Glutamatergic neuron (in vitro differentiated cells): ENCODE measurements at places on chromosomes 6 and 20.

GRCh38 chr6:35419417-35419816 is 32.7 kb upstream of the FANCE start:
- no peak for DNase-seq

DNA sequence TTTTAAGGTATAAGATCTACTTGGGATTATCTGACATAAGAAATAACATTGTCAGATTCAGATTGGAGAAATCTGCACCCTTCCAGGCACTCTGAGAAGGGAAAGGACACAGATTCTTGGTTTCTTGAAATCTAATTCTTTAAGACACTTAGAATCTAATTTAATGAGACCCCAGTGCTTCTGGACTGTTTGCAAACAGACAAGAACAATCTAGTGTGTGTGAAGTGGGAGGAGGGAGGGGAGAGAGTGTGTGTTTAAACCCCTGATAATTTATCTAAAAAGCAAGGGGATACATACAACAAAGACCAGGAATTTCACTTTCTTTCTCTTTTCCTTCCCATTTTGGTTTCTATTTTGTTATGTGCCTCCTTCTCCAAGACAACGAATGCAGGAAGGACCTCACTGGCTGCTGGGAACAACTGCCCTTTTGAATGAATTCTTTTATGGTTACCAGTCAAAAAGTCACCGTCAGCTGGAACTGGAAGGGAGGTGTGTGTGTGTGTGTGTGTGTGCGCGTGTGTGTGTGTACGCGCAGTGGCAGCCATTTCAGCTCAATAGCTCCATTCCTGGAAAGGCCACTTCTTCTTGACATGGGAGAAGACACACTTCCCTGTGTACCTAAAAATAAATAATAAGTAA is 129.4 kb downstream of the BCAS1 start:
- DNase-seq = no peak

DNA sequence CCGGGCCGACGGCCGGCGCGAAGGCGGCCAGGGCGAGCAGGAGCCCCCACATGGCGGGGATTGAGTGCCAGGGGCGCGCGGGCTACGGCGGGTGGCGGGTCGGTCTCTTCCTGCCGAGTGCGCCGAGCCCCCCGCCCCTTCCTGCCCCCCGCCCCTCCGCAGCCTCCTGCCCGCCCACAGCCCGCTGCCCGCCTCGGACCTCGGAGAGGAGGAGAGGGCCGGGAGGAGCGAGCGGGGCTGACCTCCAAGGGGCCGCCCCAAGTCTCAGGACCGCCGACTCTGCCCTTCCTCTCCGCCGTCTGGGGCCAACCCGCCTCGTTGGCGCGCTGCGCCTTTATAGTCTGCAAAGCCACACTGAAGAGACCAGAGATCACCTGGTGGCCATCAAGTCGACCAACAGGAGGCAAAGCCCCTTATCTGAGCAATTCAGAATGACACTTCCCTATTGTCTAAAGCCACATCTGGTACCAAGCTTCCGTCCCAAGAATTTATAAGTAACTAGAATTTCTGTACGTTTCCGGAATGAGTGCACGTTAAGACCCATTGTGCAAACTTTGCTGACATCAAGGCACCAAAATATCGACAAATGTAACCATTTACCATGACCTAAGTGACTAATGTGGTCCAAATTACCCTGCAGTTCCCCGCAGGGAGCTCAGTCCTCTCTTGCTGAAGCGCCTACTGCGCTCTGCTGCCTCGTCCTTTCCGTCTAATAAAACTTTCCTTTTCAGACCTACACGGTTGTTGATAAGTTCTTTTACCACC is at the start of gene CPXM1:
CPXM1 (minus strand) TSS at position 107 of the 765 bp plus-strand sequence; CDS start at position 52, 55 bp downstream.
- DNase-seq = peak; percentile 64

- DNase-seq = no peak
Measured at GRCh38 chr6:157982563-157983405, 1.1 kb downstream of the SYNJ2 start.

DNA sequence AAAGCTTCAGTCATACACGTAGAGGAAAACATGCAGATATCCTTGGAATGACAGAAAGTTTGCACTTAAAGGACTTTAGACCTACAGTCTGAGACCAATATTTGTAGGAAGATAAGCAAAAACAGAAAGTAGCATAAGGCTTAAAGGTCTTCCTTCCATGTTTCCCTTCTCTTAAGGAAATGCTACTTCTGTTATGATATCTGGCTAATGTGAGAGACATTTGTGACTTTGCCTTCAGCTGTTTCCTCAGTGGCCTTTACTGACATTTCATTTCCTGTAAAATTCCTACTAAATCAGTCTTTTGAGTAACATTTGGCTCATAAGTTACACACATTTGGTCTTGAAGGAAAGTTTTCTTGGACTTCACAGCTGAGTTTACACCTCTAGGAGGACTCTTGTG is 713.4 kb downstream of the TBC1D32 start:
- DNase-seq = no peak

GRCh38 chr6:73610444-73611275 is 43.1 kb downstream of the SLC17A5 start:
- no peak for DNase-seq

DNA sequence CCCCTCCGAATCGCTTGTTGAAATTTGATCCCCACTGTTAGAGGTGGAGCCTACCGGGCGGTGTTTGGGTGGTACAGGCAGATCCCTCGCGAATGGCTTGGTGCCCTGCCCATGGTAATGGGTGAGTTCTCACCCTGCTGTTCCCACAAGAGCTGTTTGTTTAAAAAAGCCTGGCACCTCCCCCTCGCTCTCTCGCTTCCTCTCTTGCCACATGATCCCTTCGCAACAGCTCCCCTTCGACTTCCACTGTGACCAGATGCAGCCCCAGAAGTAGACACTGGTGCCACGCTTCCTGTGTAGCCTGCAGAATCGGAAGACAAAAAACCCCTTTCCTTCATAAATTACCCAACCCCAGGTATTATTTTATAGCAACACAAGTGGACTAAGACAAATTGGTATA is 292.2 kb upstream of the QKI start:
- no peak for DNase-seq

DNA sequence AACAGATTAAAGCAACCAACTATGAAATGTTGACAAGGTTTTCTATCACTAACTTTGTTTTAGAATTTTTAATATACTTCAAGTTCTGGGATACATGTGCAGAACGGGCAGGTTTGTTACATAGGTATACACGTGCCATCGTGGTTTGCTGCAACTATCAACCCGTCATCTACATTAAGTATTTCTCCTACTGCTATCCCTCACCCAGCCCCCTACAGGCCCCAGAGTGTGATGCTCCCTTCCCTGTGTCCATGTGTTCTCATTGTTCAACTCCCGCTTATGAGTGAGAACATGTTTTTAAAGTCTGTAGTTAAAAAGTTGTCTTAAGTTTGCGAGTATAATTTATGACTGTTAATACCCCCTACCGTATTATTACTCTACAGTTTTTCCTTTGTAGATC is 844.3 kb upstream of the MANEA start:
- DNase-seq = no peak

- peak; percentile 47 for DNase-seq
Measured at GRCh38 chr6:138987080-138987642, 892 bp downstream of the REPS1 start.

DNA sequence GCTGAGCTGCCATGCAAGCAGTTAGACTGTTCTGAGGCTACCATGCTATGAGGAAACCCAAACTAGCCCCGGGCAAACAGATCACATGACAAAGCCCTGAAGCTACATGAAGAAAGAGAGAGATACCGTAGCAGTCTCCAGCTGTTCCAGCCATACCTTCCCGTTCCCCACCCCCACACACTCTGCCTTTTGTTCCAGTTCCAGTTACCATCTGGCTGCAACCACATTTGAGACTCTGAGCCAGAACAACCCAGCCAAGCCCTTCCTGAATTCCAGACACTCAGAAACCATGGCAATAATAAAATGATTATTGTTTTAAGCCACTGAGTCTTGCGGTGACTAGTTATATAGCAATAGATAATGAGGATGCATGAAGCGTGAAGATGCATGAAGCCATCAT is 28.3 kb downstream of the RIN2 start:
- DNase-seq = peak; percentile 71
